RPMI8226 (cell line): ENCODE measurements at places on chromosomes 6 and 20.

DNA sequence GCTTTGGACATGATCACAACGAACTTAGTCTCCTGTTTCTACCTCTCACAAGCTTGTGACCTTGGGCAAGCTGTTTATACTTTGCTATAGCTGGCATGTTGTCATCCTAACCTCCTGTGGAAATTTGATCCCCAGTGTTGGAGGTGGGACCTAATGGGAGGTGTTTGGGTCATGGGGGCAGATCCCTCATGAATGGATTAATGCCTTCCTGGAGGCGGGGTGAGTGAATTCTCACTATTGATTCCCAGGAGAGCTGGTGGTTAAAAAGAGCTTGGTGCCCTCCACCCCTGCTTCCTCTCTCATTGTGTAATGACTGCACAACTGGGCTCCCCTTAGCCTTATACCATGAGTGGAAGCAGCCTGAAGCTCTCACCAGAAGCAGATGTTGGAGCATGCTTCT lies 228.9 kb downstream of the HIVEP2 start:
- DNase-seq, result no peak

- no peak for DNase-seq
These were observed 634.3 kb upstream of the MAP3K7 start for GRCh38 chr6:91221072-91221720.

GRCh38 chr20:17610566-17611289 lies 40.9 kb downstream of the DSTN start:
- DNase-seq, result peak; percentile 63

DNA sequence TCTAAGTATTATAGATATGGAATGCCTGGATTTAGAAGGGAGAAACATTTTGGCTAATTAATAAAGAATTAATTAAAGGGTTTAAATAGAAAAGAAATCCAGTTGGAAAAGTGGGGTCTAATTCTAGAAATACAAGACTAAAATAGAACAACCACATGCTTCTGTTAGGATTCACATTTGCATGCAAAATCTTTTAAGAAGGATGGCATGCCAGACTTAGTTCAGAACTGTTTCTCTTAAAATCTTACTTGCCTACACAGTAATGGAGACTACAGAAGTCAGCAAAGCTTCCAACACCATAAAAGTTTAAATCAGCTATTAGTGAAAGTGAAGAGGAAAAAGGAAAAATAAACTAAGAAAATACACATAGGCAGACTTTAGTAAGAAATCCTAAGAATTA lies 32.7 kb upstream of the KATNA1 start:
- no peak for DNase-seq

DNA sequence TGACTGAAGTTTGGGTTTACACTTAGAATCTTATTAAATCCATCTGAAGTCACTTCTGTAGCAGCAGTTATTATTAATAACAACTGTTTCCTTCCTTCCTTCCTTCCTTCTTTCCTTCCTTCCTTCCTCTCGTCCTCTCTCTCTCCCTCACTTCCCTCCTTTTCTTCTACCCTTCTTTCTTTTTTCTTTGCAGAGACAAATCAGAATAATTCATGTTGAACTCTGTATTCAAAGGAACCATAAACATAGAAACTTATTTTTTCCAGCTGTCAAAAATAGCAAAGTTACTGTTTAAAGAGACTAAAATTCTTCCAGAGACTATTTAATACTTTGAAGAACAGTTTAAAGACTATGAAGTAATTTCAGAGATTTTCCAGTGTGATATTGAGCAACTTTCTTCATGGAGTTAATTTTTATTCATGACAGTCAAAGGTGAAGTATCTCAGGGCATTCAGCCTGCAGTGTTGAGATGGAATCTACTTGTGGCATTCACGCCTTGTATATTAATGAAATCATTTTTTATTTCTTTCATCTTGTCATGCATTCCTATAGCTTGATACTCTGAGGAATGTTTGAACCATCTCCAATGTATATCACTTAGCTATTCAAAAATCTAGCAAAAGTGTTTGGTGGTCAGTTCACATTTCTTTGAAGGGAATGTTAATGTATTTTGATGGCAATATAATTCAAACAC lies 109.7 kb downstream of the BCAS1 start:
- DNase-seq, result no peak

- peak; percentile 56 for DNase-seq
These were observed 23.0 kb upstream of the CD24 start for GRCh38 chr6:106997392-106998158.

GRCh38 chr6:27892649-27893058 lies 19.5 kb downstream of the OR2B2 start:
- no peak for DNase-seq

DNA sequence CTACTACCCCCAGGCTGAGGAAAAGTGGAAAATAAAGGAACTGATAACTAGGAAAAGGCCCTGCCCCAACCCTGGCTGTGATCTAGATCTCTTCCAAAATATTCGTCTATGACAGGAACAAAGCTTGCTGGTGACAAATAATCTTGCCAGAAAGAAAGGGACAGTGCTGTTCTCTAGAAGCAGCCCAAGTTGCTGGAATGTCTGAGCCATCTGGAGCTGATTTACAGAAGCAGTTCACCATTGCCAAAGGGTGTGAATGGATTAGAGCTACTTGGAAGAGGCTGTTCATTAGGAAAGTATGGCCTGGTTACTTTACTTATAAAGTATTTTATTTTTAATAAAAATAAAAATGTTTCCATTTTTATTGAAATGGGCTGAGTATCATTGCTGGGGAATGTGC lies 146.3 kb downstream of the EPM2A start:
- DNase-seq, result no peak

GRCh38 chr6:170317718-170318117 lies 11.2 kb downstream of the FAM120B start:
- no peak for DNase-seq

DNA sequence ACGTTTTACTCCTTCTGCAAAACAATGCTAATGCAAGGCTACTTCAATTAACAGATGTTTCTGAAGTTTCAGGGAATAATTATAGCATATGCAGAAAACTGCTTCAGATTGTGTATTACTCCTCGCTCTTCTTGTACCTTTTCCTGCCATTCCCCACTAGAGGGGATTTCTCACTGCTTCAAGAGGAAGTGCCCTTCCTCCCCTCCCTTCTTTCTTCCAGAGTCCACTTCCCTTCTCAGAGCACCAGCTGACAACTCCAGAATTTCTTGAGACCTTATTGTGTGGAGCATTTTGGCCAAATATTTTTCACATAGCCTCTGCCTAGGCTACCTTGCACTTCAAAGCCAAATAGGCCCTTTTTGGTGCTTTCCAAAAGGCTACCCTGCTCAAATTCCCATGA lies 12.7 kb upstream of the MCUR1 start:
- no peak for DNase-seq

GRCh38 chr6:109299776-109300564 lies 82.3 kb downstream of the CD164 start:
- DNase-seq, result no peak

DNA sequence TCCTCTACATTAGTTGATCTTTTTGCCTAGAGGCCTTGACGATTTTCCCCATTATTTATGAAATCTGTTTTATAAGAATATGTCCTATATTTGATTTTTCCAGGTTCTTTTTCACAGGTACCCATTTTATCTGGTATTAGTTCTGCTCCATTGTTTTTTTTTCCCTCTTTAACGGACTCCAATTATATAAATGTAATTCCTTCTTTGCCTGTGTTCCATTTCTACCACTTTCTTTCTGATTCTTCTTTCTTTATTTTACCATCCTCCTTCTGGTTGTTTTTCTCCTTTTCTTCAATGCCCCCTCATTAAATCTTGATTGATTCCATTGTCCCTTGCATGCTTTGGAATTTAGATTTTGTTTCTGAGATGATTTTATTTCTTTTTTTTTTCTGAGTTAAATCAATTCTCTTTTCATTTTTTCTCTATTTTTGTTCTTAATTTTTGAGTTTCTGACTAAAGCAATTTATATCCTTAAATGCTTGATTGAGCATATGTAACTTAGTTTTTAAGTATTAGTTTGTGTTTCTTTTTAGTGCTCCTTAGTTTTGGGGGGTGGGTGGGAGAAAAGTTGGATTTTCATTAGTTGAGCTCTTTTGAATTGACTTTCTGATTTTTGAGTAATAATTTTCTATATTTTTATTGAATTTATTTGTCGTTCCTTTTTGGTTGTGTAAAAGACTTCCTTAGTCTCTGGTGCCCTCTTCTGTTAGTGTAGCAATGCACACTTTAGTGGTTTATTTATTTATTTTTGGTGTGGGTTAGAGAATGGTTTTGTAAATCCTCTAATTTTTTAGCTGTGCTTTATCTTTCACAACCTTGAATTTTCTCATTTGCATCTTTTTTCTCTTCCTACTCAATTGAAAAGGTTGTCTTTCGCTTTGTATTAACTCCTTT lies 140.8 kb downstream of the FARS2 start:
- peak; percentile 49 for DNase-seq

DNA sequence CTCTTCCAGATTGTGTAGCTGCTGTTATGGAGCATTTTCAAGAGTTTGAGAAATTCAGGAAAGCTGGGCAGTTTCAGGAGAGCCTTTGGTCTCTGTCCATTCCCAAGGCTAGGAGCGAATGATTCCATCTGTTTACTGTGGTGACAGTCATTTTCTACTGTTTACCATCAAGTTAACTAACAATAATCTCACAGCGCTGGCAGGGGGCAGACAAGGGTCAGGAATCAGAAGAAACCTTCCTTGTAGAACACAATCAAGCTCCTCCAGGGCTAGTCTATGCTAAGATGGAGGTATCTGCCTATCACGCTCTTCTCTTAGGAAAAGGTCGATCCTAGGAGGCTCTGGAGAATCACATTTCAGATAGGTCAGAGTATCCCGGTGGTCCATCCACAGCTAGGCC lies 293.9 kb downstream of the KIF16B start:
- no peak for DNase-seq

GRCh38 chr6:122020588-122021264 lies 378.7 kb upstream of the HSF2 start:
- no peak for DNase-seq

- DNase-seq, result no peak
These were observed 84.1 kb upstream of the FOXP4 start for GRCh38 chr6:41462033-41462432.

GRCh38 chr6:93453956-93454355 lies 34.6 kb upstream of the EPHA7 start:
- peak; percentile 14 for DNase-seq
